ENCODE measurements at places on chromosomes 4 and X.

- no peak for DNase-seq
Measured at GRCh38 chr4:921830-922331, 10.2 kb downstream of the GAK start.

GRCh38 chr4:6172093-6172926, 28.0 kb downstream of the JAKMIP1 start:
- DNase-seq: no peak

- DNase-seq: no peak
Measured at GRCh38 chrX:18126971-18127370, 93.7 kb downstream of the BEND2 start.

- DNase-seq: no peak
Measured at GRCh38 chr4:139919521-139919920, 234.5 kb downstream of the MAML3 start.

DNA sequence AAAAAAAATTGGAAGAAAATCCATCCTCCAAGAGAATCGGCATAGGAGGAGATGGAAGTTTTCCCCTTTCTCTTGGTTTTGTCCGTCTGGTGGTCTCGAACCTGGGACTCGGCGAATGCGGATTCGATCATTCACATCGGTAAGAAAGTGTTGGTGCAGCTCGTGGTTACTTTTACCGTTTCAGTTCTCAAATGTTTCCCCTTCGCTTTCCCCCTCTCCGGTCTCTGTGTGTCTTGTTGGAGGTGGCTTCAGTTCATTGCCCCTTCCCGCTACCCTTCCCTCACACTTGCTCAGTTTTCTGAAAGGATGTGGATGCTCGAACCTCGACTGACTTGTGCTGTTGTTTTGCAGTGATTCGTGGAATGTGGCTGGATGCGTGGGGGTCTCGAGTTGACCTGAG, 840 bp downstream of the GRID2 start:
- peak; percentile 16 for DNase-seq

GRCh38 chrX:46040001-46040400, 505.2 kb downstream of the ZNF674 start:
- no peak for DNase-seq

- DNase-seq: no peak
Measured at GRCh38 chr4:153114771-153115321, 89.4 kb upstream of the TRIM2 start.

Data from NCI-H1694 (cell line).